ENCODE measurements at places on chromosomes 11 and 22.
A peak's percentile ranks its signal among the peaks of the same experiment; 100 is the strongest.

DNA sequence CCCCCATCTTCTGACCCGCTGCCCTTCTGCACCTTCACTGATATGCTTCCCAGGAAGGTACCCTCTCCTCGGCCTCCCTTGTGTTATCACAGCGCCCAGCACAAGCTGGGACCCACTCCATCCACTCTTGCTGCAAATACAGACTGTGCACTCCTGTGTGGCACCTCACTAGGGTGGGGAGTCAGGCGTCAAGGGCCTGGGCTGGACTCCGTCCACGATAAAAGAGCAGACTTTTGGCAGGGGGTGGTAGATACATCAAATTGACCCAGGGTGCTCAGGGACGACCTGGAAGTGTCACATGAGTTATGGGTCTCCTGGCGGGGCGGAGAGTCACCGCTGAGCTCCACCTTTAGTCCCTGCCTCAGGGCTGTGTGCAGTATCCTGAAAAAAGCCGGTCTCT is 908 bp downstream of the TRPM5 start:
- no peak for DNase-seq

- DNase-seq, result peak; percentile 57
Observed at GRCh38 chr11:19557720-19558140, 154.9 kb upstream of the NAV2 start.

DNA sequence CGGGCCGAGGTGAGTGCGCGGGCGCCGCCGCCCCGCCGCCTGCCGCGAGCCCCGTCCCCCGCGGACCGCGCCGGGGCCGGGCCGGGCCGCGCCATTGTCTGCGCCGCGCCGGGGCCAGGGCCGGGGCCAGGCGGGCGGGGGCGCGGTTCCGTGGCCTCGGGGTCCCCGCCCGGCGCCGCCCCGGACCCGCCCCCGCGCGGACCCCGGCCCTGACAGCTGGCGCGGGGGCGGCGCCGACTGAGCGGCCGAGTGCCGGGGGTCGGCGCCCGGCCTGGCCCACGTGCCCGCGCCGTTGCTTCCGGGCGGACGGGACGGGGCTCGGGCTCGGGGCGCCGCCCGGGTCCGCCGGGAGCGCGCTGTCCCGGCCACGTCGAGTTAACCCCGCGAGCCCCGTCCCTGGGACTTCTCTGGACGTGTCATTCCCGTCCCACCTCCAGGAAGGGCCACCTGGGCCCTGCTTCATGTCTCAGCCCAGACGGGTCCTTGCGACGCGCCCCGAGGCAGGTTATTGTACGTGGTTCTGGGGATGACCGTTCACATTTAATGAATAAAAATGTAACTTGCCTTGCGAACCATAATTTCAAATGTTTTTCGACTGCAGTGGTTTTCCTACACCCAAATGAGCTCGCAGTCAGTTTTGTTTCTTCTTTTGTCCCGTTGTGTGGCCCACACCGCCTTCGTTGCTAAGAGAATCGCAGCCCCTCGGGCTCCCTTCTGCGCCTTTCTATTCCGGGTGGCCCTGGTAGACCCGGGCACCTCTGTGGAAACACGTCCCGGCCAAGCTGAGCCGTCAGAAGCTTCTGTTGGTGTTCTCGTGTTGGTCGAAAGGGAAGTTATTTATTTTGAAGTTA is 562 bp downstream of the ZBED4 start:
- no peak for DNase-seq

GRCh38 chr11:116644201-116644940 is 128.4 kb downstream of the BUD13 start:
- DNase-seq, result no peak

DNA sequence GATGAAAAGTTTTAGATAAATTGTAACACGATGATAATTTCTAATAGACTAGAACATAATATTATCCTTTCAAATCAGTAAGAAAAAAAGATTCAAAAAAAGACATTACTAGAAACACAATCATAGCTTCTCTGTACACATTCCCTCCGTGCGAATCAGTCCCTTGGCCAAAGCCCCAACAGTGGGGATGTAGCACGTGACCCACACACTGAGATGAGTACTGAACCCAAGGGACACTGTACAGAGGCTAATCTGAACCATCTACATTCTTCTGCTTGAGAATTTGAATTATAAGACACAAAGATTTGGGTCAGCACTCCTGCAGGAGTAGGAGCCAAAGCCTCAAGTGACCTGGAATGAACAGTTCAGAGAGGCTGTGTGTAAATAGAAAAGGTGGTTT is 353.7 kb downstream of the INSC start:
- DNase-seq, result no peak

- no peak for DNase-seq
Observed at GRCh38 chr22:49827271-49827852, 311 bp downstream of the BRD1 start.

DNA sequence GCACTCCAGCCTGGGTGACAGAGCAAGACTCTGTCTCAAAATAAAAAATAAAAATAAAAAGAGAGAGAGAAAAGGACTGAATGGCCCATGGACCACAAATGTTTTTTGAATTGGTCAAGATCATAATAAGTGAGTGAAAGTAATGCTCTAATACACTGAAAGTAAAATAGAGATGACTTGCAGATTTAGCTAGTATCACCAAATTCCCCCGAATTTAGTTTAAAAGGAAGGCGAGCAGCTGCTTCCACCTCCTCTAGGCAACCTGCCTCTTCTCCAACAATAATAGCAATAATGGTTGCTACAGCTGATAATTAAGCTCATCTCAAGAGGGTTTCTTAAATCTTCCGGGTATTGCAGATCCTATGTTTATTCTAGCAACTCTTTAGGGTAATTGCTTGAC is 36.8 kb downstream of the CELF1 start:
- no peak for DNase-seq

All from NCI-H1436 (cell line).